ENCODE measurements at places on chromosomes 7 and 10. TPM values are rescaled to one million over a fixed set of nuclear protein-coding genes. Genes with fewer than 3 reads are reported as not detected.

DNA sequence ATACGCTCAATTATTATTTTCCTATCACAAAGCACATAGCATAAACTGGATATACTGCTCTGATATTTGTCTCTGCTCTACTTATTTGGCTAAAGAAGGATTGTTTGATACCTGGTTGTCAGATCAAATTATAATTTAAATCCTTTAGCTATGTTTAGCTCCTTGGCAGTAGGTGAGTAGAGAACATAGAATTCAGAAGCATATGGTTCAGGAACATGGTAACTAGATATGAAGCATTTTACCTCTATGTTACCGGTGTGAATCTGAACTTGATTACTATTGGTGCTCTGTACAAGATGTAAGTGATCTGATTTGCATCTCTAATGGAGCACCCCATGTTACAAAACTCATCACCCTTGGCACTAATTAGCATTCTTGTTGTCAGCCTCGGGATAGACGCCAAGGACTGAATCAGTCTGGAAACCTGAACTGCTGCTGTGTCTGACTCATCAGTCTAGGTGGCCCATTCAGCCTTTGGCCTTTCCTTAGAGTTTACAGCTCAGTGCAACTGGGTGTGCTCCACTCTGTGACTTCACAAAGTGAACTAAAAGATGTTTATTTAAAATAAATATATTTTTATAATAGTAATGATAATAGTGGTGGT lies 12.3 kb upstream of the MYPN start:
- H3K27me3 ChIP-seq: peaks cover 3% of the 10 kb centered on the region
- no peak overlapping the region for H3K4me3 ChIP-seq
- no peak overlapping the region for H3K27ac ChIP-seq
- H3K4me1 ChIP-seq: no peaks in the 10 kb centered on the region

The OR2A42 gene
- 0.24 TPM for polyA plus RNA-seq

The ABCB1 gene
- 0.06 TPM for polyA plus RNA-seq

- H3K4me1 ChIP-seq: no peaks in the 10 kb centered on the region
- no peak for DNase-seq
- no peaks in the 10 kb centered on the region for H3K27me3 ChIP-seq
- no peaks in the 10 kb centered on the region for H3K36me3 ChIP-seq
- no peak overlapping the region for H3K4me3 ChIP-seq
These were observed 430.7 kb downstream of the PARD3 start for GRCh38 chr10:34384372-34384771.

GRCh38 chr10:102604439-102604841 lies 39.8 kb upstream of the TRIM8 start:
- H3K27me3 ChIP-seq: no peaks in the 10 kb centered on the region
- H3K27ac ChIP-seq: no peak overlapping the region
- peaks cover 38% of the 10 kb centered on the region for H3K36me3 ChIP-seq

DNA sequence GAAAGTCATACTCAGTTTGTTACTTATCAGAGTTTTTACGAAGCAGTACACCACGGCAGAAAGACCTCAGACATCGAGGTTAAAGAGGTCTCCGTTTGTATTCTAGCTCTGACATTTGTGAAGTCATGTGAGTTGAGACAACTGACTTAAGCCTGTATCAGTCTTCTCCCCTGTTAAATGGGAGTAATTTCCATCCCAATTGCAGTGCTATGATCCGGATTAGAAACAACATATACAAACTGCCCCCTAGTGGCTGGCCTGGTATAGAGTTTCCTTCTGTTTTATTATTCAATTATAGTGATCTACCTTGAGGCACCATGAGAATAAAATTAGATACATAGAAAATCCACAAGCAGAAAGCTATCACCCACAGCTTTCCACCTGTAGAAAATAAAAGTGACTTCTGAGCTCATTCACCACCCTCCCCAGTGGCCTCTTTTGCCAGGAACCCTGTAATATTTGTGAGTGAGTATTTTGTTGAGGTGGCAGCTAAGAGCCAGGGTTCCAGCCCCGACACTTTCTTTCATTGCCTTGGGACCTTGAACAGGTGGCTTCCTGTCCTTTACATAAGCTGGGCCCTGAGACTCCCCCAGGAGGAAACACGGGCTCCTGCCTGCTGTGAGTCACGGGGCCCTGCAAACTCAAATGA lies 607.2 kb upstream of the MGMT start:
- peak; percentile 17 for DNase-seq
- H3K4me1 ChIP-seq: no peaks in the 10 kb centered on the region
- no peaks in the 10 kb centered on the region for H3K36me3 ChIP-seq
- no peaks in the 10 kb centered on the region for H3K27me3 ChIP-seq
- H3K27ac ChIP-seq: no peak overlapping the region
- H3K4me3 ChIP-seq: no peak overlapping the region

The GATAD1 gene
- polyA plus RNA-seq: 5.9 TPM

DNA sequence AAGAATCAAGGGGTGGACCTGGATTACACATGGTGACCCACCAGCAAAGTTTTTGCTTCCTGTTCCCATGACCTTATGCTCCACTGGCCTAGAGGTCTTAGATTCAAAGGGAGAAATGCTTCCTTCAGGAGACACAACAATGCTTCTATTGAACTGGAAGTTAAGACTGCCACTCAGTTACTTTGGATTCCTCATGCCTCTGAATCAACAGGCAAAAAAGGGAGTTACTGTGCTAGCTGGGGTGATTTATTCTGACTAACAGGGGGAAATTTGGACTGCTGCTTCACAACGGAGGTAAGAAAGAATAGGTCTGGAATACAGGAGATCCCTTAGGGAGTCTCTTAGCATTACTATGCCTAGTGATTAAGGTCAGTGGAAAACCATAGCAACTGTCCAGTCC lies 10.3 kb downstream of the TMEM229A start:
- H3K36me3 ChIP-seq: no peaks in the 10 kb centered on the region
- H3K27me3 ChIP-seq: no peaks in the 10 kb centered on the region
- no peak overlapping the region for H3K4me3 ChIP-seq
- no peak for DNase-seq

The SLC13A1 gene
- not detected for polyA plus RNA-seq

GRCh38 chr10:8375137-8375536 lies 320.6 kb downstream of the GATA3 start:
- H3K27ac ChIP-seq: no peak overlapping the region
- no peak overlapping the region for H3K4me3 ChIP-seq
- H3K36me3 ChIP-seq: no peaks in the 10 kb centered on the region
- no peaks in the 10 kb centered on the region for H3K4me1 ChIP-seq
- DNase-seq: no peak

GRCh38 chr10:35843524-35844181 lies 201.6 kb upstream of the FZD8 start:
- H3K36me3 ChIP-seq: no peaks in the 10 kb centered on the region
- no peak overlapping the region for H3K4me3 ChIP-seq
- H3K27ac ChIP-seq: no peak overlapping the region
- no peaks in the 10 kb centered on the region for H3K27me3 ChIP-seq
- DNase-seq: no peak
- no peaks in the 10 kb centered on the region for H3K4me1 ChIP-seq

The LBX1 gene
- not detected for polyA plus RNA-seq

The AKR1C8 gene
- 0.52 TPM for polyA plus RNA-seq

DNA sequence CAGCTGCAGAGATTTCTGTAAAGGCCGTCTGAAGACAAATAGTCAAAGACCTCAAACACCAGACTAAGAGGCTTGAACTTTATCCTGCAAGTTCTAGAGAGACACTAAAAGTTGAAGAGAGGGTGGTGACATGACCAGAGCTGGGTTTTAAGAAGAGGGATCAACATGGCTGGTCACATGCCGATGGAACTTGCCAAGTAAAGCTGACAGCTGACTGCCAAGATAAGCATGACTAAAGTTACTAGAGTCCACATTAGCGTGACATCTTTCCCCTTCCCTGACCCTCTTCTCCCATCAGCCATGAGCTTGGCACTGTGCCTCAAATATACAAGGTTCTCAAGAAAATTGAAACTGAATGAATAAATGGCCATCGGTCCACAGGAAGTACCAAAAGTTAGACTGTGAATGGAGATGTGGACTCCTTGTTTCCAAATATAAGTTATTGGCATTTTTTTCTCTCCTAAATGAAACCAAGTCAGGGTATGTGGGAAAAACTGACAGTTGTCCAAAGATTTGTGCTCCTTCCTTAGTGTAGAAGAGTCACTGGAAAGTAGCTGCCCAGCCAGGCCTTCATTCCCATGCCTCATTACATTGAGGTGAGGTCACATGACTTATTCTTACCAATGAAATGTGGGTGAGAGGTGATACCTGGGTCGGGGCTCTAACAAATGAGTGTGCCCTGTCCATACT lies 24.5 kb downstream of the XPNPEP1 start:
- no peak overlapping the region for H3K4me3 ChIP-seq
- no peak overlapping the region for H3K27ac ChIP-seq
- H3K36me3 ChIP-seq: peaks cover 3% of the 10 kb centered on the region

DNA sequence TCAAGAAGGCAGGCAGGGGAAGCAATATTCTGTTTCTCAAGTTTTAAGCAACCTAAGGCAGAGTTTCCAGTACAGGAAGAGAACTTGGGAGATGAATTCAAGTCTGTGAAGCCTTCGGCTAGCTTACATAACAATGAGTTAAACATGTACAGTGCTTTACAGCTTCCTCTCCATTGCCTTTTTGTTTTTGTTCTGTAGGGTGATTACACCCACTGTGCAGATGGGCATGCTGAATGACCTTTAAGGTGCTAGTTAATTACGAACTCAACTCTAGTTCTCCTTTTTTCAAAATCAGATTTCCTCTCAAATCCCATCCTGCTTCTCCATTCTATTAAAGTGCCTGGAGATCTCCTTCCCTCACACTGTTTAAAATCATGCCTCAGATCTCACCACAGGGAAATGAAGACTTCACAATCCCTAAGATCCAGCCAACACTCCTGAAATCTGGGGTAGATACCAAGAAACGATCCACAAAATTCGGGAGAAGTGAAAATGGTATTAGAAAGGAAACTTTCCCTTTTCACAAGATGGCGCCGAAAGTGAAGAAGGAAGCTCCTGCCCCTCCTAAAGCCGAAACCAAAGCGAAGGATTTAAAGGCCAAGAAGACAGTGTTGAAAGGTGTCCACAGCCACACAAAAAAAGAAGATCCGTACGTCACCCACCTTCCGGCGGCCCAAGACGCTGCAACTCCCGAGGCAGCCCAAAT lies 16.8 kb upstream of the MSMB start:
- no peak for DNase-seq
- no peak overlapping the region for H3K4me3 ChIP-seq
- H3K27ac ChIP-seq: no peak overlapping the region
- no peaks in the 10 kb centered on the region for H3K4me1 ChIP-seq

DNA sequence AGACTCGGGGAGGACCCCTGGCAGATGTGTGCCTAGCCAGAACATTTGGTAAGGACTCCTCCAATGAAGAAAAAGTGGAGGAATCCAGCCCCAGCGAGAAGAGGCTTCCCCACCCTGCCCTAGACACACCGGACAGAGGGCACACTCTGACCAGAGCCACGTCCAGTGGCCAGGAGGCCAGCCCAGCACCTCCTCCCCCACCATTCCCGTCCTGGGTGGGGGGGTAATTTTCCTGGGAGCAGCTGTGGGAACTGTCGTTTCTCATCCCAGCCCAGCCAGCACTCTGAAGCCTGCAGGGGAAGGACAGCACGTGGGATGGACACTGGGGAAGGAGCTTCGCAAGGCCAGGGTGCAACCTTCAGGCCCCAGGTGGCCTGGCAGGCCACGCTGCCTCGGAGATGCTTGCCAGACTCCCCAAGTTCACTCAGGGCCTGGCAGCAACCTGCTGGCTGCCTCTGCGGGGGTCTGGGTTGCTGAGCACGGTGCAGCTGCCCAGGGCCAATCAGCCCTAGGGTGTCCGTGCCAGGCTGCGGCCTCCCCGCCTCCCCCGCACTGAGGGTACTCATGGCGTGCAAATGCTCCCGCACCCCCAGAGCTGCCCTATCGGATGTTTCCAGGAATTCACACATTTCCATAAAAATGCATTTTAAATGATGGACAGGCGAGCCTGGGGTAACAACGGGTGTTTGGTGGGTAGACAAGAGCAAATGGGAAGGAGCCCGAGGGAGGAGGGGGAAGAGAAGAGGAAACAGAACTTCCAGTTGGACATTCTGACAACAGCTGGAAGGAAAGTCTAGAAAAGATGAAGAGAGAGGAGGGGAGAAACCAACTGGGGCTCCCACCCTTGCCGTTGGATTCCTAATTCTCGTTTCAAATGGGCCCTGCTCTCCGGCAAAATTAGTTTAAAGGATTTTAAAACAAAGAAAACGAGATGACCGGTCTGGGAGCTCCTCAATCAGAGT lies 1.9 kb upstream of the EN2 start:
- H3K27ac ChIP-seq: no peak overlapping the region
- H3K36me3 ChIP-seq: no peaks in the 10 kb centered on the region
- no peak overlapping the region for H3K4me3 ChIP-seq
- DNase-seq: no peak
- peaks cover 24% of the 10 kb centered on the region for H3K27me3 ChIP-seq

- no peaks in the 10 kb centered on the region for H3K36me3 ChIP-seq
- H3K4me3 ChIP-seq: no peak overlapping the region
- no peaks in the 10 kb centered on the region for H3K27me3 ChIP-seq
- DNase-seq: peak; percentile 45
- H3K27ac ChIP-seq: no peak overlapping the region
These were observed 82.9 kb downstream of the ELFN1 start for GRCh38 chr7:1752771-1753563.

The SH2D4B gene
- not detected for polyA plus RNA-seq

GRCh38 chr10:123316776-123317175 lies 162.6 kb downstream of the BUB3 start:
- H3K36me3 ChIP-seq: no peaks in the 10 kb centered on the region
- no peak overlapping the region for H3K27ac ChIP-seq
- no peaks in the 10 kb centered on the region for H3K4me1 ChIP-seq
- H3K4me3 ChIP-seq: no peak overlapping the region

The DRGX gene
- polyA plus RNA-seq: not detected

GRCh38 chr10:96606216-96606615 lies 19.4 kb upstream of the TM9SF3 start:
- no peak overlapping the region for H3K4me3 ChIP-seq
- no peak for DNase-seq
- no peak overlapping the region for H3K27ac ChIP-seq
- peaks cover 7% of the 10 kb centered on the region for H3K4me1 ChIP-seq
- H3K27me3 ChIP-seq: no peaks in the 10 kb centered on the region

The SEMA4G gene
- 0.61 TPM for polyA plus RNA-seq

- no peak overlapping the region for H3K4me3 ChIP-seq
- no peak for DNase-seq
- peaks cover 2% of the 10 kb centered on the region for H3K27me3 ChIP-seq
- H3K27ac ChIP-seq: no peak overlapping the region
- no peaks in the 10 kb centered on the region for H3K36me3 ChIP-seq
These were observed 105.0 kb downstream of the TES start for GRCh38 chr7:116315293-116315692.
